ENCODE measurements at places on chromosomes 4 and X.

- DNase-seq: no peak
Measured at GRCh38 chr4:77201343-77201742, 44.3 kb downstream of the CCNG2 start.

GRCh38 chr4:76235915-76236314 lies 15.6 kb upstream of the FAM47E start:
- no peak for DNase-seq

- DNase-seq: no peak
Measured at GRCh38 chrX:133776072-133776471, 209.3 kb downstream of the GPC3 start.

DNA sequence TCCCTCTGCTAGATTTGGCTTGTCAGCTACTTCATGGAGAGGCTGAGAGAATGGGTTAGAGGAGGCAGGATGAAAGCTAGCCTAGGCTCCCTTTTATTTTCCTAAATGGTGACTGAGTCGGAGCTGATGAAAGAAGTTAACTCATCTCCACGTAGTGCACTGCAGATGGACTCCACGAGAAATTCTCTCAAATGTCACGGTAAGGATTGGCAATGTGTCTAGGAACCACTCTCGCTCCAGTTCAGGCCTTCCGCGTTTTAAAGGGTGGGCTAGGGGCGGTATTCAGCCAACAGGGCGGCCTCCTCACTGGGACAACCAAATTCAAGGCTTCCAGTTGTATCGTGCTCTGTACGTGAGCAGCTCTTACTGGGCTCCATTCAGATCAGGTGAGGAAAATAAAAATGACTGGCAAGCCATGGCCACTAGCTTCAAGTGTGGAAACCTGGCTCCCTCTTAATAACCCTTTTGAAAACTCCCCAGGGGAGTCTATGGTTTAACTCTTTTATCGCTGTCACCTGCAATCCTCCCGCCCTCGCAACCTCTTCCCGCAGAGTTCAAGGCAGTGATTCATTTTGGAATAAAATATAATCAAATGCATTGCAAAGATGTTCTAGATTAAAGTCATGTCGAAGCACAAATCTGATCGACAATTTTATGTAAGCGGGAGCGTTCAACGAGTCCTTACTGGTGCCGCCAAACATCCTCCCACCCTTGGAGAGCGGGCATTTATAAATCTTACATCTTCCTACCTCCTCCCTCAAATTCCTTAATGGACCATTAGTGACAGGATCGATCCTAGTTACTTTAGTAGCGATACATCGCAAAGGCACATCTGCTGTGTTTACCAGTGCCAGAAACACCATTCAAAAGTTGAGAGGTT lies 1.2 kb downstream of the SPOCK3 start:
- no peak for DNase-seq

GRCh38 chr4:119643306-119644042 lies 14.9 kb upstream of the PDE5A start:
- DNase-seq: no peak

DNA sequence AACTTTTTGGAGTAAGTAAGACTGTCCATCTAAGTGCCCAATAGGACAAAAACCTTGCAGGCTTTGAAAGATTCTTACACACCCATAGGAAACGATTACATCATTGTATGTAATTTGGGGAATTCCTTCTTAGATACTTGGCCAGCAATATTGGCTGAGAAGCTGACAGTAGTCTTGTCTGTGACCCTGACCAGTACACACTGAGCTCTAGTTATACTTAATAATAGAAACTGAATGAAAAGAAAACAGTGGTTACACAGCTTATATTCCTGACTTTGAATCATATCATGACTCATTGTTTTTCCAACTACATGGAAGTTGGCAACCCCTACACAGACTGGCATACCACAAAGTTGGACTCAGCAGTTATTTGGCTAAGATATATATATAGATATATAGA lies 7.1 kb upstream of the TLR2 start:
- DNase-seq: no peak

- no peak for DNase-seq
Measured at GRCh38 chr4:175671491-175671934, 140.6 kb downstream of the GPM6A start.

GRCh38 chrX:85223359-85223758 lies 20.2 kb downstream of the SATL1 start:
- no peak for DNase-seq

- DNase-seq: no peak
Measured at GRCh38 chrX:103565197-103565596, 20.1 kb upstream of the TCEAL4 start.

DNA sequence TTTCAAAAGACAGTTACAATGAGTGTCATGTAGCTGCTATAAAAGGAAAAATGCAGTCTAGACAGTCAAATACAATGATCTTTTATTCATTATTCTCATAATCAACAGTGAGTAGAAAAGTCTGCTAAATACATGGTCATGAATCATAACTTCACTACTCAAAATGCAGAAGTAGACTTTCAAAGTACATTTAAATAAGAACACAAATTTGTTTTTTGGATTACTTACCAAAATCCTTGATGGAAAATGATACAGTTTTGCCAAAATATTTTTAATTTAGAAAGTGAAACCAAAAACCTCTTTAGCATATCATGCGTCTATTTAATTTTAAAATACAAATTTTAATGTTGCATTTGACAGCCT lies 4.9 kb downstream of the ACSL4 start:
- DNase-seq: no peak

DNA sequence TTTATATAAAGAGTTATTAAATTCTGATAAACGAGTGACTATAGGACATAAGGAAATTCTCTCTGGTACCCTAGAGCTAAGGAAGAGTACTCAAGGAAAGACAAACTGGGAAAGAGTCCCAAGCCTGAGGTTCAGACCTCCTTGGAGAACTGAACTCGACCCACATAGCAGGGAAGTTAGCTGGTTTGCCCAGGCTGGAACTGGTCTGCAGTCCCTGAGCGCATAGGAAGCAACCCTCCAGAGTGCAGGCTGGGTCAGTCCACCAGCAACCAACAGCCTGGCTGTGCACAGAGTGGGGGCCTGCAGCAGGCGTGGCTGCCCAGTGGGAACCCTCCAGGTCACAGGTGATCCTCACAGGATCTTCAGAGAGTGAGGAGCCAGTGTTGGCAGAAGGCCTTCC lies 114.1 kb downstream of the SOWAHB start:
- DNase-seq: no peak

DNA sequence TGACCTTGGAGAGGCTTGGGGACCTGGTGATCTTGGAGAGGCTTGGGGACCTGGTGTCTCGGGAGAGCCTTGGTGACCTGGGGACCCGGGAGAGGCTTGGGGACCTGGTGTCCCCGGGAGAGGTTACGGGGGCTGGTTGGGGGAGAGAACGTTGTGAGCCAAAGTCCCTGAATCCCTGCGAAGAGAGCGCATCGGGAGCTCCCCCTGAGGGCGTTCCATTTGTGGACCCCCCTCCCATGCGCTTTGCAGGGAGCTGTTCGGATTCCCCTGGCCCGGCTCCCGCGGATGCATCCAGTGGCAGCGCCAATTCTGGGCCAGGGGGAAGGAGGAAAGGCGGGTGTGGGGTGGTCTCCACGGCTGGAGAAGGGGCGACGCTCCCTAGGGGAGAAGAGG lies 13.3 kb downstream of the SHOX start:
- DNase-seq: no peak

DNA sequence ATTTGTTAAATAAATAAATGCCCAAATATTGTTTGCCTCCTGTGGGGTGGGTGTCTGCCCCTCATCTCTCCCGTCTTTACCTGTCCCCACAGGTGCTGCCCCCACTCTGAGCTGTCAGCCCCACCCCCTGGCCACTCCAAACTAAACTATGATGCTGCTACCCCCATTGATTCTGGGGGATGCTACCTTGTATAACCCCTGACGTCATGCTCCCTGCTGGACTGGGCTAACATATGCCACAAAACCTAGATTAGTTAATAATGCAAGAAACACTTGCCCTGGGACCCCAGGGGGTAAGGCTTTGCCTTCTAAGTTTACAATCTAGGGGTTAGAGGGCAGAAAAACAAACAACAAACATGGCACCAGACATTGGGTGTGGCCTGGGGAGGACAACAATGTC lies 58.6 kb downstream of the MSX1 start:
- DNase-seq: no peak

GRCh38 chr4:186021461-186022167 lies 47.3 kb upstream of the TLR3 start:
- DNase-seq: no peak

GRCh38 chr4:20127626-20128025 lies 124.1 kb upstream of the SLIT2 start:
- DNase-seq: no peak

GRCh38 chrX:22110729-22111494 lies 78.8 kb downstream of the PHEX start:
- DNase-seq: no peak

DNA sequence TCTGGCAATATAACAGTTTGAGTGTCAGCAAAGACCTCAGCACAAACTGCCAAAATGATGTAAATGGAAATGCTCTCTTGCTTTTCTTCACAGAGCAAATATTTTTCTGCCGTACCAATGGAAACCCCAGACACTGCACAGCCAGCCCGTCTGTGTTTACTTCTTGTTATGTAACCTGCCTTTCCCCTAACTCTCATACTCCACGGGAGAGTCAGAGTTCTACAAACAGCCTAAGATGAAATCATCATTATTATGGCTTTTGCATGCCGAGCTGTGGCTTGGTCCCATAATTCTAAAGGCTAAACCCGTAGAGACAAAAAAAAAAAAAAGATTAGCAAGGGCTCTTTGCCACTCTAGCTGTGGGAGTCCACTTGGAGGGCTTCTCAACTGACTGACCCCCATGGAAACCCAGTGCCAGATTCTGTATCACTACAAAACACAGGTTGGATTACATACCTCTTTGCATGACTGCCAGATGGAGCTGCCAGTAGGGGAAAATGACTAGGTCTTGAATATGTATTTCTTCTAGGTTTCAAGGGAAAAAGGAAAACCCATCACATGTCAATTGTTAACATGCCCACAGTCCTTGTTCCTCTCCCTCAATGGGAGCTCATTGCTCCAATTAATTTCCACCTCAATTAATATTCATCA lies 197.2 kb upstream of the CNKSR2 start:
- no peak for DNase-seq

GRCh38 chr4:98997166-98997565 lies 1.6 kb downstream of the METAP1 start:
- no peak for DNase-seq

DNA sequence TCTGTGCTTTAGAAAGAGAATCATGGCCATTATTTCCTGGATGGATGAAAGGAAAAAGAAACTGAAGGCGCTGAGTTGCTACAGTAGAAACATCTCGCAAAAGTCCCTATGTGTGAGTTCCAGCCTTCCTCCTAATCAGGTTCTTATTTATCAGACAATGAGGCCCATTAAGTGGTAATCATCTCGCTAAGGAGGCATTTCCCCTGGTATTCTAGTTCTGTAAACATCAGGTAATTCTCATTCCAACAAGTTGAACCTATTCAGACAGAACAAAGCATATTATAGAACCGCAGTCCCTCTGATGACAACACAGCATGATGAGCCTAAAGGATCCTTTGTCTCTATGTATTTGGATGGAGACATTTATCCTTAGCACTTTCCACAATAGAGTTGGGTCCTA lies 205.7 kb upstream of the MAOA start:
- DNase-seq: no peak

GRCh38 chr4:17367201-17367600 lies 144.7 kb downstream of the QDPR start:
- no peak for DNase-seq

DNA sequence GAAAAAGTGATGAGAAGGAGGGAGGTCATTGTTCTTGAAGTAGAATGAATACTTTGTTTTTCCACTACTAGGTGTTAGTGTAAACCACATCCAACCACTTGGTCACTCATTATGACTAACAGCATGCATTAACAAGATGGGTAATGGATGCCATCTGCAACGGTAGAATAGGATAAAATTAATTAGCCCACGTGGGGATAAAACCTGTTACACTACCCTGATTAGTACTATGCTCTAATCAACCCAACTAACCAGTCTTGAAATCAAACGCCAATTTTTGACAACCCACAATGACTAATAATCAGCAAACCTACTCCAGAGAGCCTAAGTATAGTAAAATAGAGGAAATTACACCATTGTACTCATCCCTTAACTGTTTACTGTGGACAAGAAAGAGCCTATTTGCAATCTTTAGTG lies 93.4 kb upstream of the MCF2 start:
- no peak for DNase-seq

- DNase-seq: no peak
Measured at GRCh38 chr4:104905065-104905464, 241.6 kb upstream of the TET2 start.

DNA sequence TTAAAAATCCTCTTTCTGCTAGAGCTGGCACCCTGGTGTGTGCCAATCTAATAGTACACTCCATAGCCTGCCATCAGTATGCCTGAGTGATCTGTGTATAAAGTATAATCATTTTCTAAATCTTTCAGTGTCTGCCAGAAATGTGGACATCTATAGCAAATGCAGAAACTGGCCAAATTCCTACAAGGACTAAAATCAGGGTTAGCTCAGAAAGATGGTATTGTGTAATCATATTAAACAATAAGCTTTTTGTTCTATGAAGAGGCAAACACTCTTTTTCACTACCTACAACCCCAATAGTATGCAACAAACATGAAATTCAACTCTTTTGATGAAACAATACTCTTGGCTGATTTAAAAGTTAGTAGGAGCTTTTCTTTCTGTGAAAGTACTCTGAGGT lies 7.7 kb upstream of the TXLNG start:
- no peak for DNase-seq

DNA sequence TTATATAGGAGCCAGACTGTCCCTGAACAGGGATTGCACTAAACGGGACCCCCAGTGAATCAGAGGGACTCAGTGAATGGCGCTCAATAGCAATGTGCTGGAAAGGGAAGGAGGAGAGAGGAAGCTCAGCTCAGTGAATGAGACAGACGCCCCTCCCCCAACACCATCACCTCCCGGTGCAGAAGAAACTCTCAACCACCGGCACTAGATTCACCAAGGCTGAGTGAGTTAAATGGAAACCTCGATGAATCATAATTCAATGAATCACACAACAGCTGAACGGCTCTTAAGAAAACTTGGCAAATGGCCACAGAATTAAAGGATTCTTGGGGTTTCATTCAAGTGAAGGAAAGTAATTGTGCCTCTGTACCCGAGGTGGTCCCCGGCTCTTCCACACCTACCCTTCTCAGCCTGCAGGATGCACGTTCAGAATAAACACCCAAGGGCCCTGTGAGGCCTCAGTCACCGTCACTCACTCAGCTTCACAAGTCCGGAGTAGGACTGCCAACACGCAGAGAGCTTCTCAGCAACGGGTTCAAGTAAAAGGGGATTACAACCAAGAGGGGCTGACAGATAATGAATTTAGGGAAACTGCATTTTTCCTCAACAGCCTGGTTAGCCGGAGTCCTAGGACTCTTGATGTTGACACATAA lies 29.3 kb downstream of the CRMP1 start:
- DNase-seq: peak; percentile 12

DNA sequence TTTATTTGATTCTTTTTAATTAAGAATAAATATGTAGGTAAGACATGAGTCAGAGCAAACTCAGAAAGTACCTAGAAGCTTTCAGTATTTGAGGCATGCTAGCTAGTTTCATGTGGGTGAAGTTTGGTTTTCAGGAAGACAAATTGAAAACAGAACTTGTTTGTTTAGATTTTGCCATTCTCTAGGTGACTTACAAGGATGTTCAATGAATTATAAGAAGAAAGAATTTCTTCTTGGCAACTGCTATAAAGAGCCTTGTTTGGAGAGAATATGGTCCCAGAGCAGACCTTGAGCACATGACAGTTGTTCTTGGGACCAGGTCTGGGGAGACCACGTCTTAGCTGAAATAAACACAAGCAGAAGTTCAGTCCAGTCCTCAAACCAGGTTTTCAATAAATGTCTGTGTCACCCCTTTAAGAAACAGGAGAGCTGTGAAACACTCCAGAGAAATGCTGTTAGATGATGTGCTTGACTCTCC lies 38.0 kb upstream of the IL21 start:
- DNase-seq: no peak
